ENCODE measurements at places on chromosomes 1 and 21. TPM values are rescaled to one million over a fixed set of nuclear protein-coding genes. Genes with fewer than 3 reads are reported as not detected.
A peak's percentile ranks its signal among the peaks of the same experiment; 100 is the strongest.

GRCh38 chr1:56331892-56332567 is 247.3 kb downstream of the PLPP3 start:
- DNase-seq: no peak

- DNase-seq: no peak
These were observed 132.7 kb downstream of the PLPPR4 start for GRCh38 chr1:99397029-99397428.

DNA sequence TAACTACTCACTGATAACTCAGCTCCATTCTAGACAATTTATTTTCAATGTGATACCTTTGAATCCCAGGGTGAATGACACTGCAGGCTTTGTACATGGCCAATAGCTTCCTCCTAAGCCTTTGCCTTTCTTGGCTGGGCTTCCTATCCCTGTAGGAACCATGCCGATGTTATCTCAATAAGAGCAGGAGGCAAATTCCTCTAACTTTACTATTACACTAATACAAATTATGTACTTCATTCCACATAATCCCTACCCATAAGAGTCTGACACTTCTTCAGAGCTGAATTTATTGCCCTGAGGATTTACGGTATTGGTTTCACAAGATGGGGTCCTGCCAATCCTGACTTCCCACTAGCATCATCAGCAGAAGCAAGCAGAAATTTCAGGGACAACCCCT is 14.0 kb downstream of the TGFBR3 start:
- DNase-seq: no peak

- DNase-seq: no peak
These were observed 30.3 kb upstream of the TACSTD2 start for GRCh38 chr1:58607391-58607790.

GRCh38 chr1:96568639-96569038 is 152.9 kb upstream of the PTBP2 start:
- no peak for DNase-seq

- peak; percentile 88 for DNase-seq
These were observed 122.3 kb downstream of the ESRRG start for GRCh38 chr1:216600730-216601609.

GRCh38 chr1:245825128-245825901 is 670.5 kb downstream of the KIF26B start:
- DNase-seq: peak; percentile 64

Gene AIRE
- total RNA-seq: not detected

DNA sequence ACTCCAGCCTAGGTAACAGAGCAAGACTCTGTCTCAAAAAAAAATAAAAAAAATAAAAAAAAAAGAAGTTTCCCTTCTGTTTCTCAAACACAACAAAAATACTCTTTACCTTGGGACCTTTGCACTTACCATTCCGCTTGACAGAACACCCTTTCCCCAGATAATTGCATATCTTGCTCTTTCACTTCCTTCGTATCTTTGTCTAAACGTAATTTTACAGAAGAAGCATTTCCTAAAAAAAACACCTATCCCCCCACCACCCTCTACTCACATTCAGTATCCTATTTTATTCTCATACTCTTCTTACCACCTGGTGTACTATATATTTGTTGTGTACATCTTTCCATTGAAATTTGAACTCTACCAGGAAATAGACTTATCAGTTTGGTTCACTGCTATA is 32.7 kb downstream of the ASH1L start:
- no peak for DNase-seq

DNA sequence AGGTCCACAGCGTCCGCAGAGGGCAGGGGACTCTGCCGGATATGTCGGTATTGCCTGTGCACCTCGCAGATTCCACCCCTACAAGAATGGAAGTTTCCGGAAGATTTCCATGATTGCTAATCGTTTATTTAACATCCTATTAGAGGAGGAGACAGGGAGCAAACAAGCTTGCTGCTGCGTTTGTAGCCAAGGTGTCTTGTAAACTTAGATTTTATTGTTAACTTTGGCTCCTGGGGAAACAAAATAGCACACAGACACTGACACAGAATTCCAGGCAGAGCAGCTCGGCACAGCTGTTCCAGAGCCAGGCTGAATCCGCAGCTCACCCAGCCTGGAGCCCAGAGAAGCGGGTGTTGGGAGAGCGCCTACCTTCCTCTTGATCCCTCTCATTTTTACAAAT is 75.7 kb downstream of the AJAP1 start:
- no peak for DNase-seq

DNA sequence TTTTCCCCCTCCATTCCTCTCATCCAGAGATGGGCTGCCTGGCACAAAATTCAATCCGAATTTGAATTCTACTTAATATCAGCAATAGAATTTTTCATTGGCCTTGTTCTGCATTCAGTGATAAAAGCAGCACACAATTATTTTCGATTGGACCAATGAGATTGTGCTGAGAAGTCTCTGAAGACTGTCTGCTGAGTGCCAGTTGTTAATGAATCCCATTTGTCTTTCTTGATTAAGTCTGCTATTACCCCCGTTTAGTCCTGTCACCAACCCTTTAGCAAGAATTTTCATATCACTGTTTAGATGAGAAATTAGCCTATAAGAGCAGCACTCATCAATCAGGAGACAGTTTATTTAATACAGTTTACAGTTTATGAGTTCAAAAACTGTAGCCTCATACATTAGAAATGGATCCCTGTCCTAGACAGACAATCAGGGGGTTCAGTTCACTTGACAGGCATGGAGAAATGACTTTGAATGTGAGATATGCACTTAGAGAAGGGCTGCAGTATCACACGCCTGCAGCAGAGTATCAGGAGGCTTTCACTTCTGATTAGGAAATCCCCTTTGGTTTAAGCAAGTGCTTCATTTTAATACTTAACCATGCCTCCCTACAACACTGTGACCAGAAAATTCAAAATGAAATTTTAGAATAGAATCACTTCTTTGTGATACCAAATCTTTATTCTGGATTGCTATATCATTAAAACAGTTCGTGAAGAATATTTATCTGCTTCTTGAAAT is 304.7 kb upstream of the PTBP2 start:
- no peak for DNase-seq

Gene TDRD10
- not detected for total RNA-seq

DNA sequence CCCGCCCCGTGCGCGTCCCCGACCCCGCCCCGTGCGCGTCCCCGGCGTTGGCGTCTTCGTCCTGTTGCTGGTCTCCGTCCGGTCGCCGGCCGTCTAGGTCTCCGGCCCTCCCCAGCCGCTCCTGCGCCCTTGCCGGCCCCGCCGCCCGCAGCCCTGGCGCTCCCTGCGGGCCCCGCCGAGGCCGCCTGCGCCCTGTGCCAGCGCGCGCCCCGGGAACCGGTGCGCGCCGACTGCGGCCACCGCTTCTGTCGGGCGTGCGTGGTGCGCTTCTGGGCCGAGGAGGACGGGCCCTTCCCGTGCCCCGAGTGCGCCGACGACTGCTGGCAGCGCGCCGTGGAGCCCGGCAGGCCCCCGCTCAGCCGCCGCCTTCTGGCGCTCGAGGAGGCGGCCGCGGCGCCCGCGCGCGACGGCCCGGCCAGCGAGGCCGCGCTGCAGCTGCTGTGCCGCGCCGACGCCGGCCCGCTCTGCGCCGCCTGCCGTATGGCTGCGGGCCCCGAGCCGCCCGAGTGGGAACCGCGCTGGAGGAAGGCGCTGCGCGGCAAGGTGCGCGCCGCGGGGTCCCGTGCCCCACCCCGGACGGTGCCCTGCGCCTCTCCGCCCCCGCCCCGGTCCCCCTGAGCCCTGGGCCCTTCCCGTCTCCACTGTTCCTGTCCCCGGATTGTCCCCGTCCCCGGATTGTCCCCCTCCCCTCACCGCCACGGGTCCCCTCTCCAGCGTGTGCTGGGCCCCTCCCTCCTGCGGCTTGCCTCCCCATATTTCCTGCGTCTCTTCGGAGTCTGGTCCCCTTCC is at the start of gene RNF187:
Gene RNF187 (plus strand): TSS at position 47 of the 789 bp plus-strand sequence.
- no peak for DNase-seq

Gene OR10J1
- not detected for total RNA-seq

GRCh38 chr1:119870917-119871596 is 25.3 kb downstream of the ADAM30 start:
- peak; percentile 87 for DNase-seq

DNA sequence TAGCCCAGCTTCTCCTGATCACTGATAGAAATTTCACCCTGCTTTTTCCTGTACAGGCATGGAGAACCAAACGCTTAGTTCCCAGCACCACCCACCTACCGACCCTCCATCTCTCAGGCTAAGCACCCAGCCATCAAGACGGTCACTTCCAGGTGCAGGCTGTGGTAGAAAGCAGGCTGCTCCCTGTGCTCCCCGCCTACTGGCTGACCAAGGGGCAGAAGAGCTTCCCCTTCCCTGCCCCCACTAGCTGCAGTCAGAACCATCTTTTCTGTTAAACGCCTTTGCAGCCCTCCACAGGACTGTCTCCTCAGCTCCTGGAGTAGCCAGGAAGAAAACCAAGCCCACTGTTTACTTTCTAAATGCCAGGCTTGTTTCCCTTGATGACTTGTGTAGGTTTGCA is 23.0 kb downstream of the SPATA46 start:
- no peak for DNase-seq

- peak; percentile 34 for DNase-seq
These were observed 79.9 kb downstream of the MORN1 start for GRCh38 chr1:2311184-2312032.

DNA sequence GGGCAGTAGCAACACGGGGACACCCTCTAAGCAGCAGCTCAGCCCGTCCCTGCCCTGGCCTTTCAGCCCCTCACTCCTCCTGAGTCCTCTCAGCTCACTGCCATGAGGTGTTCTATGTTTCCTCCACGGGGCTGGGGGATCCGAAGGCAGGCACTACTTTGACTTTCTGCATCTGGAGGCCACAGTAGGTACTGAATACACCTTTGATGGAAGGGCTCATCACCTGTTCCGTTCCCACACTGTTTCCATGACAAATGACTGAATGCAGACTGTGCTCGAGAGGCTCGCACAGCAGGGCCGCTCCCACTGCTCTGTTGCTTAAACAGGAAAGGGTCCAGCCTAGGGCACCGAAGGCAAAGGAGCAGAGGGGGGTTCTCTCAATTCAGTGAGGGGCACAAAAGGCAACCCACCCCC is 77.6 kb upstream of the DNAH14 start:
- no peak for DNase-seq

Gene SPATA21
- total RNA-seq: not detected

DNA sequence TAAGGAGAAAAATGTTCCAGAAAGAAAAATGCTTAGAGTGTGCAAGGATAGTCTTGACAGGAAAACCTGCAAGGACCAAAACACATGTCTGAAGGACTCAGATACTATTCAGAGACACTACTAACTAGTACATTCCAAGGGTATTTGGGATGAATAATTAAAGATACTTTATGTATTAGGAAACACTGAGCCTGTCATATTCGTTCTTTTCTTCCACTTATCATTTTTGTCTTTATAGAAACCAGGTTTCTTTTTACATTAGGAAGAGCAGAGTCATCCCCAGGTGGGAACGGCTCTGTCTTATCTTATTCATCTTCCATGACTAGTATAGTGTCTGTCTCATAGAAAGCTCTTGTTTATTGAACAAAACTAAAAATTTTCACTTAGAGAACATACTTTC is 296.2 kb upstream of the ESRRG start:
- DNase-seq: no peak
